ENCODE measurements at places on chromosomes 11 and 22. TPM values are rescaled to one million over a fixed set of nuclear protein-coding genes. Genes with fewer than 3 reads are reported as not detected.
A peak's percentile ranks its signal among the peaks of the same experiment; 100 is the strongest.

CRACR2B gene
- total RNA-seq, result 67.2 TPM

- no peaks in the 10 kb centered on the region for H3K27me3 ChIP-seq
- no peak overlapping the region for H3K4me3 ChIP-seq
- H3K27ac ChIP-seq, result peak overlapping the region; percentile 10
- no peaks in the 10 kb centered on the region for H3K4me1 ChIP-seq
- no peak for DNase-seq
- H3K36me3 ChIP-seq, result no peaks in the 10 kb centered on the region
Measured at GRCh38 chr22:45905924-45906865, 70.8 kb downstream of the WNT7B start.

DNA sequence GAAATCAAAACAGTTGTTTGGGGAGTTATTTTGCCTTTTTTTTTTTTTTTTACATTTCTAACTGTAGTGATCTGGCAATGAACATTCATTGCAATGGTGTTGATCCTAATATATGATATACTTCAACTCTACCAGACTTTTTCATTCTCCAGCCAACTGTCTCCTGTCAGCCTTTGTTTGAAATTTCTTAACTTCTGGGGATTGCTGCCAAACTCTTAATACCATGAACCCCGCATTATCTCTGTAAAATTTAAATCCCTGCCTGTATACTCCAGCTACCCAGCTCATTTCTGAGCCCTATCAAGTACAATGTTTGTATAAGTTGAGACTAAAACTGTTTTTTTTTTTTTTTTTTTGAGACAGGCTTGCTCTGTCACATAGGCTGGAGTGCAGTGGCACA, 280.7 kb downstream of the TTC28 start:
- no peak for DNase-seq
- H3K27ac ChIP-seq, result no peak overlapping the region
- no peak overlapping the region for H3K4me3 ChIP-seq
- no peaks in the 10 kb centered on the region for H3K4me1 ChIP-seq
- H3K27me3 ChIP-seq, result no peaks in the 10 kb centered on the region

DNA sequence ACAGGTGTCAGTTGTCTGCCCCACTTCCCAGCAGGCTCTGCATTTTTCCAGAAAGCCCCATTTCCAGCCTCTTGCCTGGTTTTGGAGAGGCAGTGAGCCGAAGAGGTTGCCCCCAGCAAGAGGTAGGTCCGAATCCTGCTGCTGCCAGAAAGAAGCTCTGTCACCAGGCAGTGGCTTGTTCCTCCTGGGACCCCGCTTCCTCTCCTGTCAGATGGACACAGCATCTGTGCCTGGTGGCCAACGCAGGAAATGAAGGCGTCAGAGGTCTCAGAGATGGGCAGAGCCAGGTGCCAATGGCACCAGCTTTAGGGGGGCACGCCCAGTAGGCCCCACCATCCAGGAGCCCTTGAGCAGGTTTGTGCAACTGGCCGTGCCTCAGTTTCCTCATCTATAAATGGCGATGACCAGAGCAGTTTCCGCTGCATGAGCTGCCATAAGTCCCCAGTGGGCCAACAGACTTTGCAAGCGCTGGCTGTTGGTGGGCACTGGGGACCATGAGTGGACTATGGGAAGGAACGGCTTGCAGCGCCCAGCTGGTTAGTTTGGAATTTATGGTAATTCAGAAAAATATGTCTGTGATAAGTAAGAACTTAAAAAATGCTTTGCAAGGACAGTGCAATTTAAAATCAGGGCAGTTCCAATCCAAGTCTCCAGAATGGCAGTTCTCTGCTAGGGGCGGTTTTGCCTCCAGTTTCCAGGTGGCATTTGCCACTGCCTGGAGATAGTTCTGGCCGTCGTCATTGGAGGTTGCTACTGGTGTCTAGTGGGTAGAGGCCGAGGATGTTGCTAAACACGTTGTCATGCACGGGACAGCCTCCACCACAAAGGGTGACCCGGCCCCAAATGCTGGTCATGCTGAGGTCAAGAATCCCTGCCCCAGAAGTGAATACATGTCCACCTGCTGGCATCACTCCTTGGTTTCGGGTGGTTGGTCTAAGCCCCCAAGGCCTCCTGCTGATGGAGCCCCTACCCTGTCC, 2.3 kb upstream of the OSBPL5 start:
- no peaks in the 10 kb centered on the region for H3K27me3 ChIP-seq
- no peak overlapping the region for H3K27ac ChIP-seq
- H3K4me1 ChIP-seq, result no peaks in the 10 kb centered on the region
- H3K4me3 ChIP-seq, result no peak overlapping the region

- H3K4me3 ChIP-seq, result no peak overlapping the region
- H3K36me3 ChIP-seq, result no peaks in the 10 kb centered on the region
- no peak for DNase-seq
- no peak overlapping the region for H3K27ac ChIP-seq
Measured at GRCh38 chr11:126815111-126815510, 185.5 kb downstream of the KIRREL3 start.

GRCh38 chr11:103906291-103906867, 130.1 kb upstream of the DDI1 start:
- H3K4me3 ChIP-seq, result no peak overlapping the region
- H3K4me1 ChIP-seq, result no peaks in the 10 kb centered on the region
- no peak for DNase-seq
- H3K27me3 ChIP-seq, result no peaks in the 10 kb centered on the region
- no peaks in the 10 kb centered on the region for H3K36me3 ChIP-seq
- H3K27ac ChIP-seq, result no peak overlapping the region

DNA sequence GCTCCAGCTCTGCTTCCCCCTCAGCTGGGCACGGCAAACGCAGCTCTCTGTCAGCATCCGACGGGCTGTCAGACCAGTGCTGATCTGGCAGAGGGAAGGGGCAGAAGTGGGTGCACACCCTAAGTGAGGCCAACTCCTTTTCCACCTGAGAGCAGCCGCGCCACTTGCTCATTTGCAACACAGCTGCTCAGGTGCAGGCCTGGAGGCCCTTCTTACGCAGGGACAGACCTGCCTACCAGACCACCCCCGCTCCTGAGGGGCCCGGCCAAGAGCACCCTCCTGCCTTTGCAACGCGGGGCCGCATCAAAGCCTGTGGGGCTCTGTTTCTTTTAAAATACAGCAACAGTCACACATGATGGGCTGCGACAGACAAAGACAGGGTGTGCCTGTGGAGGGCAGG, 47.8 kb upstream of the BID start:
- no peak overlapping the region for H3K27ac ChIP-seq
- no peak overlapping the region for H3K4me3 ChIP-seq
- H3K36me3 ChIP-seq, result no peaks in the 10 kb centered on the region
- H3K4me1 ChIP-seq, result no peaks in the 10 kb centered on the region
- H3K27me3 ChIP-seq, result no peaks in the 10 kb centered on the region
- no peak for DNase-seq

DNA sequence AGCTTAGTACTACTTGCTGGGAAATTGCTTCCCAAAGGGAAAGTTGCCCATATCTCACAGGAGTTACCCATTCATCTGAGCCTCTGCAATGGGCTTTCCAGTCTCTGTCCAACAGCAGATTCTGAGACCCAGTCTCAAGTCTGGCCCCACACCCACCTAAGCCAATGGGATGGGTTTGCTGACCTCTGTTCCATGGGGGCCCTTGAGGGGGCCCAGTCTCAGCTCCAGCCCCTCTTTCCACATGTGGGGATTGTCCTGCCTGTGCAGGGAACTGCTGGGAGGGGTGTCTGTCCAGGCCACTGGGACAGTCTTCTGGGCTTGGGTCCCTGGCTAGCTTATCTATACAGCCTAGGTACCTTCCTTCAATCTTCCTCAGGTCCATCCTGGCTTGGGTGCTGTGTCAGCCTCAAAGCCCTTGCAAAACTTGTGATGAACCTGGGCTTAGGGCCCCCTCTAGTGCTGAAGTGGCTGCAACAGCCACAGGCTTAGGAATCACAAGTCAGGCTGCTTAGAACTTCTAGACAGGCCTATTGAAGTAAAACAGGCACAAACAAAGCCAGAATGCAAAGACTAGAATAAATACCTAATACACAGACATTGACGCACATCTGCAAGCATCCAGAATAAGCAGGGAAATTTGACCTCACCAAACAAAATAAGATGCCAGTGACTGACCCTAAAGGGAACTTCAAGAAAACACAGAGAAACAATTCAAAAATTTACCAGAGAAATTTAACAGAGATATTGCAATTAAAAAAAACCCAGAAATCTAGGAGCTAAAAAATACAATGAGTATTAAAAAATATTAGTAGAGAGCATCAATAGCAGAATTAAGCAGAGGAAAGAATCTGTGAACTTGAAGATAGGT, 11.7 kb upstream of the PATL1 start:
- no peak overlapping the region for H3K4me3 ChIP-seq
- H3K36me3 ChIP-seq, result no peaks in the 10 kb centered on the region
- no peaks in the 10 kb centered on the region for H3K27me3 ChIP-seq
- DNase-seq, result peak; percentile 53
- H3K27ac ChIP-seq, result no peak overlapping the region

- H3K27me3 ChIP-seq, result no peaks in the 10 kb centered on the region
- no peak overlapping the region for H3K27ac ChIP-seq
- no peak overlapping the region for H3K4me3 ChIP-seq
- no peaks in the 10 kb centered on the region for H3K4me1 ChIP-seq
- no peaks in the 10 kb centered on the region for H3K36me3 ChIP-seq
Measured at GRCh38 chr11:1922481-1923081, 3.1 kb downstream of the TNNT3 start.
